Cortex of kidney (tissue), 1 donor: ENCODE measurements at places on chromosomes 13 and 19.

GRCh38 chr13:30618930-30619279 is 1.2 kb downstream of the USPL1 start:
- no peak for DNase-seq

GRCh38 chr19:45515807-45516401 is 8.6 kb downstream of the VASP start:
- no peak for DNase-seq

GRCh38 chr19:3618144-3618810 is 8.3 kb downstream of the CACTIN start:
- no peak for DNase-seq

- DNase-seq, result no peak
Observed at GRCh38 chr19:39515551-39516191, 732 bp downstream of the SELENOV start.

- no peak for DNase-seq
Observed at GRCh38 chr13:31920727-31921100, 110.9 kb upstream of the FRY start.

DNA sequence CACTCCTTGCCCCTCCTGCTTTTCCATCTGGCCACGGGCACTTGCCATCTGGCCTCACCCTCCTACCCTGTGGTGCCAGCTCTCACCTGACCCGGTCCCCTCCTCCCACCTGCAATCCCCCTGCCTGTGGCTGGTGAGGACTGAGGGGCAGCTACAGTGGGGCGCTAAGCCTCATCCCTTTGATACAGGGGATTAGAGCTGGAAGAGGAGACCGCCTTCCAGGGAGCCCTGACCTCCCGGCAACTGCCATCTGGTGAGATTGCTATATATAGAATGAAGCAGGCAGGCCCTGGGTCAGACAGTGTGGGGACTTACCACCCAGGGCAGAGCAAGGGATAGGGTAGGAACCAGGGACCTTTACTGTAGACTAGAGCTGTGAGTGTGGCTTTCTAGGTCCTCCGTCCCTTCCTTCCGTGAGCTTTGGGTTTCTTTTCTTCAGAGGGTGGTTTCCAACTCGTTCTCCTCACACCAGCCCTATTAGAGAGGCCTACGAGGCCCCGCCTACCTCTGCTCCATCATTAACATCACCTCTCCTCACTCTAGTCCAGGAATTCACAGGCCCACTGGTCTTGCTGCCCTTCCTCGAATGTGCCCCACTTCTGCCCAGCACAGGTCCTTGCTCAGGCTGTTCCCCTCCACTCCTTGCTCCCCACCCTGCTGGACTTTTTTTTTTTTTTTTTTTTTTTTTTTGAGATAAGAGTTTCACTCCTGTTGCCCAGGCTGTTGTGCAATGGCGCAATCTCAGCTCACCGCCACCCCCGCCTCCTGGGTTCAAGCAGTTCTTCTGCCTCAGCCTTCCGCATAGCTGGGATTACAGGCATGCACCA is 7.7 kb downstream of the KASH5 start:
- no peak for DNase-seq

GRCh38 chr19:44582581-44583265 is 30.6 kb upstream of the IGSF23 start:
- DNase-seq, result no peak

DNA sequence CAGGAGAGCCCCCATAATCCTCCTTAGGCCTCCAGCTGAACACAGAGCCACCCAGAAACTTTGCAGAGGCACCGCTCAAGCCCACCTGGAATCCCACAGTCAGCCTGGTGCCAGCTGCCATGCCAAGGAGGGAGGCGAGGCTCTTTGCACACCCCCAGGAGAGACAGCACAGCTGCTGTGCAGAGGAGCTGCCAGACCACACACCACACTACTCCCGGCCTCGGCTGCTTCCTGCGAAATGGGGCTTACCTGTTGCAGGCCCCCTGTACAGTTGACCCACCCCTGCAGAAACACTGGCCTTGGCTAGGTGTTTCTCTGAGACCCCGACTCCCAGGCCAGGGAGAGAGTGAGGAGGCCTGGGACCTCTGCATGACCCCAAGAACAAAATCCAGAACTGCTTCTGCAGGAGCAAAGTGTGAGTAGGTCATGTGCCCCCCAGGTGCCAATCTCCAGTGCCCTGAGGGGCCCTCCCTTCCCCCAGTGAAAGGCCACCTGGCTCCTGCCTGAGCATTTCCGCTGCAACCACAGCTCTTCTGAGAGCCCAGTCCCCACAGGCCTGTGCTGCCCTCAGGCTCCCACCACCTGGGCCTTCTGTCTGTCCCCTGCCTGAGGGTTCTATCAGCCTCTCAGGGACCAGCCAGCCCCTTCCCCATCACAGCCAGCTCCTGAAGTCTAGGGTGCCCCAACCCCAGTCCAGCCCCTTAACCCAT is 580.4 kb downstream of the UQCRFS1 start:
- DNase-seq, result no peak

- DNase-seq, result no peak
Observed at GRCh38 chr13:110662777-110663443, 43.0 kb downstream of the CARS2 start.
